ENCODE measurements at places on chromosomes 16 and 17.

DNA sequence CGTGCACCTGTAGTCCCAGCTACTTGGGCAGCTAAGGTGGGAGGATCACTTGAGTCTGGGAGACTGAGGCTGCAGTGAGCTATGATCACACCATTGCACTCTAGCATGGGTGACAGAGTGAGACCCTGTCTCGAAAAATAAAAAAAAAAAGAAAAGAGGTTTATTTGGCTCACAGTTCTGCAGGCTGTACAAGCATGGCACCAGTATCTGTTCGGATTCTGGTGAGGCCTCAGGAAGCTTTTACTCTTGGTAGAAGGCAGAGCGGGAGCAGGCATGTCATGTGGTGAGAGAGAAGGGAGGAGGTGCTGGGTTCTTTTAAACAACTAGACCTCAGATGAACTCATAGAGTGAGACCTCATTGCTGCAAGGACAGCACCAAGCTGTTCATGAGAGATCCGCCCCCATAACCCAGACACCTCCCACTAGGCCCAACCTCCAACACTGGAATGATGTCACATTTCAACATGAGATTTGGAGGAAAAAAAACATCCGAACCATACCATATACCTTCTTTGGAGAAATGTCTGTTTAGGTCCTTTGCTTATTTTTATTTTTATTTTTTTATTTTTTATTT lies 10.3 kb upstream of the RMI2 start:
- DNase-seq = no peak

DNA sequence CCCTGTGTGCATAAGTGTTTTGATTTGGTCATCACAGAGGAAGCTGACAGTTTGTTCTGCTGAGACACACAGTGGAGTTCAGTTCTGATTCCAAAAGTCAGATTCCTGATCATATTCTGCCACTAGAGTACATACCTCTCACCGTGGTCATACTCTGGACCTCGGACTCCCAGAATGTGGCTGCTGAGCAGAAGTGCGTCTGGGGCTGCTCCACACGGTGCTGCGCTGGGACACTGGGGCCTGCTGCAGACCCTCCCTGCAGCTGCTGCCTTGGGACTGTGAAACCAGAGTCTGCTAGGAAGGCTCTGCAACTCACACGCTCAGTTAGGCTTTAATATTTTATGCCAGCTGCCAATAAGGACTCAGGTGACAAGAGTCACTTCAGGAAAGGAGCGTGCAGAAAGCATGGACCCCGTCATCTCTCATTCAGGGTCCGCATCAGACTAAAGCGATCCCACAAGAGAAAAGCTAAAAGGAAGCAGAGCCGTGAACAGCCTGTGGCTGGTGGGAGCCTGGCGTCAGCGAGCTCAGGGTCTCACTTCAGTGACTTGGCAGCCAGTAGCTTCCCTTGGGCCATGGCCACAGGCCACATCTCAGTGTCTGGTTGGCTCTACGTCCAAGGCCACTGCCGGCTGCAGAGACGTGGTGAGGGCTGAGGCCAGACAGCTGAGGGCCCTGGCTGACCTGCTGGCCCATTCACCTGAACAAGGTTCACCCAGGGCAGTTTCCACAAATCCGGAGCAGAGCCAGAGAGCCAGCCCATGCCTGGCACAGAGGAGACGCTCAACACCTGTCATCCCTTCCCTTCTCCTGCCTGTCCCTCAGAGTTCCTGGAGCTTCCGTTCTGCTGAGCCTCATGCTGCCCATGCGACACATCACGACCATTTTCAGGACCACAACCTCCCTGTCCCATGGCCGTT lies 24.7 kb upstream of the KIFC3 start:
- no peak for DNase-seq

GRCh38 chr16:56921571-56921970 lies 10.4 kb upstream of the HERPUD1 start:
- DNase-seq = no peak

DNA sequence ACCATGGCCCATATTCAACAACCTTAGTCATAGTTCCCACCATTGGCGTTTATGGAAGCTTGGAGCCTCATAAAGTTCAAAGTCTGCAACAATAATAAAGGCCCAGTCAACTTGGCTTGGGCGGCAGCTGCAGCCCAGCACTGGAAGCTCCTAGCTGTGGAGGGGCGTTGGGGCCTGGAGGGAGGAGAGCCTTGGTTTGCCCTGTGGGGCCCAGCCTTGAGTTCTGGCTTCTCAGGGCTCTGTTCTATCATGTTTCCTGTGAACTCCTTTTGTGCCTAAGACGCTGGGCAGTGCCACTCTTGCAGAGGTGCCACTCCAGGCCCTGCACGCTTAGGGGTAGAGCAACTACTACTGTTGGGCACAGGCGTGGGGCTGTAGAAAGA lies 927 bp upstream of the ENGASE start:
- no peak for DNase-seq

- peak; percentile 38 for DNase-seq
Observed at GRCh38 chr17:56939869-56940484, 20.9 kb downstream of the COIL start.

GRCh38 chr17:36001862-36002603 lies 680 bp upstream of the CCL15 start:
- DNase-seq = no peak

DNA sequence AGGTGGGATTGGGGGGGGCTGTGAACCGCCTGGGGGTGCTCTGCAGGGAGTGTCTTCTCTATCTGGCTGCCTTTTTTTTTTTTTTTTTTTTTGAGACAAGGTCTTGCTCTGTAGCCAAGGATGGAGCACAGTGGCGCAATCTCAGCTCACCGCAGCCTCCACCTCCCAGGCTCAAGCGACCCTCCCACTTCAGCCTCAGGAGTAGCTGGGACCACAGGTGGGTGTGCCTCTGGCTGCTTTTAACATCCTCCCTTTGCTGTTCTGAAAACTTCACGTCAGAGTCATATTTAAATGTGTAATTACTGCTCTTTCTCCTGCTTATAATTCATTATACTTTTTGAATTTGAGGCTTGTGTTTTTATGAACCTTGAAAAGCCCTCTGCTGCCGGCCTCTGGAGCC lies 78.4 kb downstream of the ZNF778 start:
- DNase-seq = no peak

DNA sequence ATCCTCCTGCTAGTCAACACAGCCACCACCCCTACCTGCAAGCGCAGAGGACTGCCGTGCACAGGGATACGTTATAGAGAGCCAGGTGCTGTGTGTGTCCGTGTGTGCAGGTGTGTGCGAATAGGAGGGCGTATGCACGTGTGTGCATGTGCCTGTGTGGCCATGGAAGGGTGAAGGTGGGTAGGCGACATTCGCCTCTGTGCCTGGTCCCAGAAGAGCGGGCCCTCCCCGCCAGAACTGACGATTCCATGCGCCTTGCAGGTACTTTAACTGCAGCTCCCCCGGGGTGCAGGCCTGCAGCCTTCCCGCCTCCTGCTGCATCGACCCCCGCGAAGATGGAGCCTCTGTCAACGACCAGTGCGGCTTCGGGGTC lies 8.7 kb downstream of the PDE6G start:
- DNase-seq = no peak

DNA sequence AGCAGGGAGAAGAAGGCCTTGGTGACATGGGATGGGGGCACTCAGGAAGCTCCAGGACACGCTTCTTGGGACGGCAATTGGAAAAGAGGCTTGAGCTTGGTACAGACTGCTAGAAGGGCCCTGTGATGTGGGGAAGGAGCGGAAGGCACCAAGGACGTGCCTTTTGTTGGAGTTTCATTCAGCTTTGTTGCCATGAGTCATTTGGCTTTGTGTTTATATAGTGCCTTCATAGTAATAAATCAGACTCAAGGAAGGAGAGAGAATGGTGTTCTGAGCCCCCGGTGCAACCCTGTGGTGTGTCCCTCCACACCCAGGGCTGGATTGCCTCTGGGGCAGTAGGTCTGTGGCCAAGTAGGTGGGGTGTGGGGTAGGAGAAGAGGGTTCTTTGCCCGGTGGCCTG lies 7.4 kb upstream of the TBX4 start:
- no peak for DNase-seq

DNA sequence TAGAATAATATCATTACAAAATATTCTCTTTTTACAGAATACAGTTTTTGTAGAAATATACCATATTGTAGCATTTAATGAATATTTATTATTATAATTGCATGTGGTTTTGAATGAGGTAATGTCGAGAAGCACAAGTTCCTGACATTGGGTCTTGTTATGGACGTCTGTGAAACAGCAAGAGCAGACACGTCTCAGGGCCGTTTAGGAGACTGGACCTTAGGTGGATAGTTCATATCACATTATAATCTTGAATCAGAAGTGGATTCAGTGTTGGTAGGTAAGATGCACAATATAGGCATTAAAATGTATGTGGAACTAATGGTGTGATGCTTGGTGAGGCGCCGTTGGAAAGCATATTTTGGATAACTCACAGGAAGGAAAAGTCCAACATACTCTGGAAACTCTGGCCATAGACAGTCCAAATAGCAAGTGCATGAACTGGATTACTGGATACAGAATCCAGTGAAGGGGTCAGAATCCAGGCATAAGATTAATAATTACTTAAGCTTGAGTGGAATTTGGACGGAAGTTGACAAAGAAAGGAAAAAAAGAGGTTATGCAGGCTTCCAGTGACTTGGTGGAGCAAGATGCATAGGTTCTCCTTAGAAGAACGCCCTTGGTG lies 17.2 kb downstream of the ABCA8 start:
- DNase-seq = no peak

- no peak for DNase-seq
Observed at GRCh38 chr16:50025537-50025931, 509 bp downstream of the CNEP1R1 start.

- peak; percentile 83 for DNase-seq
Observed at GRCh38 chr17:3888343-3889171, 4.3 kb downstream of the CAMKK1 start.

DNA sequence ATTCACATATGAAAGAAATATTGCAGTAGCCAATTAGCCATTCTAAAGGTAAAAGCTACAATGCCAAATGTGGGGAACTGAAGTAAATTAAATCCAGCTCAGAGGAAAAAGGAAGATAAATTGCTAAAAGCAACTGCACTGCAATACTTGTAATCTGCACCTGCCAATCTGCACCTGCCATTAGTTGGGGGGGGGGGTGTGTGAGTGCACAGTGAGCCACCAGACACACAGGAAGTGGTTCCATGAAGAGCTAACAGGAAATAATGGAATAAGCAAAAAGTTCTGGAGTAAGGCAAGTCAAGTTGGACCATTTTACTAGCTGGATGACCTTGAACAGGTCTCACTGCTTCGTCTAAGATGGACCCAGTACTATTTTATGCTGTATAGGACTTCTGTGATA lies 191.8 kb downstream of the PARN start:
- no peak for DNase-seq

DNA sequence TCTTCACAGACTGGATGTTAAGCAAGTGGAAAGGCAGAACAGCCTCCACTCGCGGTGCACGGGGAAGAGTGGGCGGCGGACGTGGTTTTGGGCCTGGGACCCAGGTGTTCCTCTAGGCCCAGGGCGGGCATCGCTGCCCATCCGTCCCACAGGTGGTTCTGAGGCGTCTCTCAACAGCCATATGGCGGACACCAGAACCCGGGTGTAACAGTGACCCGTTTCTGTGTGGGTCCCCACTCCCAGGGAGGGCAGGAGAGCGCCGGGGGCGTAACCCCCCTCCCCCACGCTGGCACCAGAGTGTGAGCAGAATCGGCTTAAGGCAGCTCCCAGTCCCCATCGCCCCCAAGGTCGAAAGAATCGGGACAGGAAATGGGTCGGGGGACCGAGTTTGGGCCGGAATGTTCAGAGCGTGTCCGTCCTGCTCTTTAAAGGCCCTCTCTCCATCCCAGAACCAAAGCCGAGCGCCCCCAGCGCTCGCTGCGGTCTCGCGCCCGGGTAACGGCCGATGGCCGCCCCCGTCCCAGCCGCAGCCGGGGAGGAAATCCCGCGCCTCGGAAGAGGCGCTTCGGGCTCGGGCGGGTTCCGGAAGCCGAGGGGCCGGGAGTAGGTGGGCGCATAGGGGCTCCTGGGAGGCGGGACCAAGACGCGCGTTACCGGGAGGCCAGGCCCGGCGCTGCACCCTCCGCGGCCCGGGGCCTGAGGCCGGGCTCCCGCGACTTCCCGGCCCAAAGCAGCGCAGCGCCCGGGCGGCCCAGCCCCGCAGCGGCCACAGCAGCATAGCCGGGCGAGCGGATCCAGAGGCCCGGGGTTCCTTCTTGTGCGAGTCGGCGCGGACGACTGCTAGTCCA lies at the start of gene TK2:
Gene TK2 (minus strand): TSS at position 839 of the 848 bp plus-strand sequence. CDS start 61 bp downstream, at position 778.
- DNase-seq = peak; percentile 23

DNA sequence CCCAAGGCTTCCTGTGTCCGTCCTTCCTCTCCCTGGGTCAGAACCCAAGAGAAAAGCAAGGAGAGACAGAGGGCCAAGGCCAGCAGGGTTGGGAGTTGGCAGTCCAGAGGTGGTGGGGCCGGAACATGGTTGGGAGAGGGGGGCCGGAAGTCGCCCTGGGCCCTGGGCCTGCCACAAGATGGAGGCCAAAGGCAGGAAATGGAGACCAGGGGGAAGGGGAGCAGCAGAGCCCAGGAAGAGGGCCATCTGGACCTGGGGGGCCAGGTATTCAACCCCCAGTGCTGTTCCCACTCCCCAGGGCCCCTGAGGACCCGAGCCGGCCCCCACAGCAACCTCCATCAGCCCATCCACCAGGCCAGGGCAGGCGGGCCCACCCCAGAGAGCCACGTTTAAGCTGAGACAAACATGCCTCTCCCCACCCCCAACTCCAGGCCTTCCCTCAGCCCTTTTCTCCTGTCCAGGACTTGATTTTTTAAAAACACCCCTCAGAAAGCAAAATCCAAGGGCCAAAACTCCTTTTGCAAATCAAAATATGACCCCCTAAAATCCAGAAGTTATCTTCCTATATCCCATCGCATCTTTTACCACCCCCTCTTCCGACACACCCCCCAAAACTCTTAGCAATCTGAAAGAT lies 4.4 kb upstream of the BCL6B start:
- no peak for DNase-seq

Data from fibroblast of the conjunctiva (primary cell).